ENCODE measurements at places on chromosomes 11 and 22.

DNA sequence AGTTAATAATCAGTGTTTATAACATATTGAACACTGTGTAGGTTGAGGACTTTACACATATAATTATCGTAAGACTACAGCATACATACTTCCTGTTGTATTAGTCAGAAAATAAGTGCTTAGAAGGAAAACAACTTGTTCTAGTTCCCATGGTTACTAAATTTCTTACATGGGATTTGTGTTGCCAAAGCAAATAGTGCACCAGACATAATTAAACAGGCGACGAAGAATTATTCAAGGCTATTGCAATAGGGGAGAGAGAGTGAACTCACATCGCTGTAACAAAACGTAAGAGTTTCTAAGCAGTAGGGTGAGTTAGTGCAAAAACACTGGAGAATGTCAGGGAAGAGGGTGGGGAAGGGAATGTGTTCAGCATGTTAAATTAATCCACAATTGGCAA lies 347.8 kb downstream of the CNTN5 start:
- DNase-seq = no peak

- peak; percentile 74 for DNase-seq
Observed at GRCh38 chr11:59668188-59668949, 468 bp downstream of the PATL1 start.

GRCh38 chr11:58394195-58394594 lies 12.5 kb downstream of the OR5B3 start:
- DNase-seq = no peak

GRCh38 chr11:17354601-17354991 lies 3.0 kb downstream of the NCR3LG1 start:
- peak; percentile 67 for DNase-seq

DNA sequence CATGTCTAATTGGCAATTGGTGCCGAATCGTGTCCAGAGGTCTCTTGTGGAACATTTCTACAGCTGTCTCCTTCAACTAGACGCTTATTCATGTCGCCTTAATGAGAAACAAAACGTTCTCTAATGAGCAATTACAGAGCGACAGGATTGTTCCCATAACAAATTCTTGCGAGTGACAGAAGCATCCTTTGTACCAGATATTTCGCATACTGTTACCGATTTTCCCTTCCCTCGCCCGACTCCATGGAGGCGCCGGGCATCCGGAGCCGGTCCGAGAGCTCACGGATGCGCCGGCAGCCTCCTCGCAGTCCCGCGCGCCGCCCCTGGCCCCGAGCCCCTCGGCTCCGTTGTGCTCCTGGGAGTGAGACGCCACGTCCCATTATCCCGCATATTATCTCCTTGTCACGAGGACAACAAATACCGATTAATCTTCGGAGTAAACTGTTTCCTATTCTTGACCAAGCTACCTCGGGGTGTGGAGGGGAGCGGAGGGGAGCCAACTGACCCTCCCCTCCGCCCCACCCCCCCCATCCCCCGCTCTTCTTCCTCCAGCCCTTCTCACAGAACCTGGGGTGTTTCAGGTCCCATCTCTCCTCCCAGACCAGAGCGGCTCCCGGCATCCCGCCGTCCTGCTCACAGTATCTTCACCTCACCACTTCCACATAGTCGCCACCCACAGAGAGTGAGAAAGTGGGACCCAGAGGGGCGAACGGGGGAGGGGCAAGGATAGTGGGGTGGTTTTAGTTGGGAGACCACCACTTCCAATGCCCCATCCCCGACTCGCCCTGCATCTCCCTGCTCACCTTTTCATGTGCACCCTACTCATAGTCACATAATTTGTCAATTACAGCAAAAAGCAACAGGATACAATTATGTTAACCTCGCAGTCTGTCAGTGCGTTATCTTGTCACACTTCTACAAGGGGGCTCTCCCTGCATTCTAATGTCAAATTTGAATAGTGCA lies 11.4 kb downstream of the PAX6 start:
- DNase-seq = no peak

DNA sequence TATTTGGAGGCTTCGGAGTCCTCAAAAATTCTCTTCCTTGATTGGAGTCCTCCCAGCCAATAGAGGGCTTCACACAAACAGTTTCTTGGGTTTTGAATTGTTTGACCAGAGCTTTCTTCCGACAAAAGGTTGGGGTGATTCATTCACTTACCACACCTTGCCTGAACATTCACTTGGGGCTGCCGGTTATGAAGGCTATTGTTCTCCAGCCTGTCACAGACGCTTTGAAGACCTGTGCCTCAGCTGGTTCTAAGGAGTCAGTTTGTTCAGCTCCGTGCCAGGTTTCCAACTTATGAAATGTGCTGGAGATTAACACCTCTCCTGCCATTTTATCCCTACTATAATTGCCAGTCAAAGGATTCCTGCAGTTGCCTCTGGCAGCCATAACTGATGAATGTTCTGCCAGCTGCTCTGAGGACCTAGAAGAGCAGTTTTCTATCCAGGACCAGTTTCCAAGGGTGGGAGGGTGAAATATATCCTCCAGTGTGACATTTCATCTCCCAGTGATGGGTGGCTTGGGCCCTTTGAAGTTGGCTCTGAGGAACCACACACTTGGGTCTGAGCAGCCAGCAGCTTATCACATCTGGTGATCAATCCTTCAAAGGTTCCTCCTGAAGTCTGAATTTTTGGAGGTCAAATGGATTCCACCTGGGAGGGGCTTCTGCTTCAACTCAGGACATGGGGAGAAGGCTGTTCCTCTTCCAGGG lies 31.4 kb downstream of the LIMK2 start:
- no peak for DNase-seq

DNA sequence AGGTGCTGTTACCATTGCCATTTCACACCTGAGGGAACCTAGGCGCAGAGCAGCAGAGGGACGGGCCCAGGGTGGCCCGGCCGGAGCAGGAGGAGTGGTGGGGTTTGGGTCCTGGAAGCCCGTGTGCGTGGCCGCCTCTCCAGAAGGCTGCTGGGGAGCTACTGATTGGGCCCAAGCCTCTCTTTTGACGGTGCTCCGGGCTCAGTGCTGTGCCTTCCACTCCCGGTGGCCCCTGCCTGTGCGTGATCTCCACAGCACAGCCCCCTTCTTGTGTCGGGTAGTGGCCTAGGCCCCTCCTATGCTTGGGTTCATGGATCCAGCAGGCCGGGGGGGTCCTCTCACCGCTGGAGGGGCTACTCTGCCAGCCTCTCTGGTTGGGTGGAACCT lies 41.0 kb downstream of the SMIM38 start:
- DNase-seq = no peak

- no peak for DNase-seq
Observed at GRCh38 chr11:6196396-6196795, 2.6 kb upstream of the OR52W1 start.

GRCh38 chr22:38570779-38571364 lies 889 bp upstream of the DMC1 start:
- DNase-seq = peak; percentile 12

GRCh38 chr11:81092522-81092921 lies 1641.1 kb downstream of the FAM181B start:
- DNase-seq = no peak

GRCh38 chr22:37581504-37581903 lies 1.6 kb upstream of the LGALS2 start:
- DNase-seq = no peak

DNA sequence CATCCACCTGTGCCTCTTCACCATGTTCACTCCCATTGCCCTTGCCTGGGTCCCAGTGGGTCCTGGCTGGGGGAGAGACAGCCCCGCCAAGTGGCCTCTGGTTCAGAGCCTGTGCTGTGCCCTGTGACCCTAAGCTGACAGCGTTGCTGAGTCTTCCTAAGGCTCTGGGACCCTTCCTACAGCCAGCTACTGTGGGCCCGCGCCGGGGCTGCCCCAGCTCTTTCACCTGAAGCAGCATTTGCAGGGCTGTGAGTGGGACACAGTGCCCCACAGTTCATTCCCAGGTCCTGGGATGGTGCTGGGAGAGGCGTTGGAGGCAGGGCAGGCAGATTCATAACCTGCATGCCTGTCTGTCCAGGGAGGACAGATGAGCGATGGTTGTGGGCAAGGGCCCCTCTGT lies 10.7 kb downstream of the TPCN2 start:
- DNase-seq = no peak

DNA sequence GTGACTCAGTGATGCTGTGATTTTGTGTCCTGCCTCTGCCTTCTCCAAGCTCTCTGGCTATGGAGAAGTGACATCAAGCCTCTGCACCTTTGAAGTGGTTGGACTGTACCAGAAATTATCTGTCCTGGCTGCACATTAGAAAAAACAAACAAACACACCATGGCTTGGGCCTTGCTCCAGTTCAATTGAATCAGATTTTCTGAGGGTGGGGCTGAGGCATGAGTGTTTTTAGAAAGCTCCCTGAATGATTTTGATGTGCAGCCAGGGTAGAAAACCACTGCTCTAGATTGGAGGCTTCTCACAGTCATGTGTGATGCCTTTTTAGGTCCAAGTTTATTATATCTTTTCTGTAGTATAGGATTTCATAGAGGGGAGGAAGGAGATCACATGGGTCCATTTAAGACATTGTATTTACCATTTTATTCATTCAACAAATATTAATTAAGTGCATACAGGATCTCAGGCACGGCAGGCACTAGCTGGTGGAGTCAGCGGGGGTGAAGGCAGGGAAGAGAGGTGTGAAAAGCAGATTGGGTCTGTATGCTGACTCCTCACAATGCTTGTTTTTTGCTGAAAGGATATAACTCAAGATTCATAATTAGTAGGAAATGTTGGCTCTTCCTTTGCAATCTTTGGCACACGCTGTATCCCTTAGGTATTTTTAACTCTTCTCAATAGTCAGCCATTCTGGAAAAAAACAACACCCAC lies 7.1 kb upstream of the VSTM5 start:
- DNase-seq = no peak

- DNase-seq = peak; percentile 77
Observed at GRCh38 chr22:36853407-36854099, 7.3 kb upstream of the NCF4 start.

- no peak for DNase-seq
Observed at GRCh38 chr11:65625628-65626342, 10.2 kb downstream of the PCNX3 start.

GRCh38 chr22:39306456-39307361 lies 12.7 kb downstream of the RPL3 start:
- peak; percentile 46 for DNase-seq

DNA sequence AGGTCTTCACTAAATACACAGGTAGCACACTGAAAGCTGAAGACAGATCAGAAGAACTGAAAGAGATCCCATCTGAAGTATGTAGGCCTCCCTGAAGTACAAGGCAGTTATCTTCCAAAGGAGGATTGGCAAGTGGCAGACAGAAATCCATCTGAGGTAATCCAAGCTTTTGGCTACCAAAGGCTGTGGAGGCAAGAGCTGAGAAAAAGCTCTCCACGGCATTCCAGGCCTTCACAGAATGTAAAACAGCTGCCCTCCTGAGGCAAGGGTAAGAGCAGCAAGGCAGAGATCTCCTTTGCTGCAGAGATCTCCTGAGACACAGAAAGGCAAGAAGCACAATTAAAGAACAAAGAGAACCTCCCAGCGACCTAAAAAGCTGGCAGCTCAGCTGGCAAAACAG lies 19.1 kb downstream of the PIK3C2A start:
- DNase-seq = no peak

GRCh38 chr11:72684236-72684912 lies 10.2 kb upstream of the PDE2A start:
- peak; percentile 7 for DNase-seq

DNA sequence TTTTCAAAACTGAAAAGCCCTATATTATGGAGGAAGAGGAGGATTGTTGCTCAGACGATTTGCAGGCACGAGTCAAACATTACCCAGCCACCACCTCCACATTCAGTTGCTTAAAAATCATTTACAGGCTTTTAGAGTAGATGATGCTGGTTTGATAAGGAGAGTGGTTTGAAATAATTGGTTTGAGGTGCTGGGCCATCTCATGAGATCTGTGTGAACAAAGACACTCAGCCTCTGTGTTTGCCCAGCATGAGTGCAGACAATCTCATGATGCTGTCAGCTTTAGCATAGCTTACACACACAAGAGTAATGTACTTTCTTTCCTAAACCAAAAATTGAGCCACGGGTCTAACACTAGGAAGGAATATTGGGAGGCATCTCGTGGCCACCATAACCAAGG lies 4.3 kb downstream of the SLC43A3 start:
- no peak for DNase-seq

DNA sequence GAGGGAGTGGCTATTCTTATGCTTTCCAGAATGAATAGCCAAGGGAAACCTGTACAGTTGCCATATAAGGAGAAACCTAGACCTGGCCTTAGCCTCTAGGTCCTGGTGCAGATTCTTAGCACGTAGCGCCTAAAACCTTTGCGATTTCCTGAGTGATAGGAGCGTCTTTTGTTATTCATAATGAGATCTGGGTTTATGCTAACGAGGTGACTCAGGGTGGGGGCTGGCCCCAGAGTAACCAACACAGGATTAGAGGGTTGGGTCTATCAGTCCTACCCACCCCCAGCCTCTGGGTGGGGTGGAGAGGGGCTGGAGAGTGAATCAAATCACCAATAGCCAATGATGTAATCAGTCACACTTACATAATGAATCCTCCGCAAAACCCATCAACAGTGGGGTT lies 73.4 kb upstream of the PARVG start:
- no peak for DNase-seq

DNA sequence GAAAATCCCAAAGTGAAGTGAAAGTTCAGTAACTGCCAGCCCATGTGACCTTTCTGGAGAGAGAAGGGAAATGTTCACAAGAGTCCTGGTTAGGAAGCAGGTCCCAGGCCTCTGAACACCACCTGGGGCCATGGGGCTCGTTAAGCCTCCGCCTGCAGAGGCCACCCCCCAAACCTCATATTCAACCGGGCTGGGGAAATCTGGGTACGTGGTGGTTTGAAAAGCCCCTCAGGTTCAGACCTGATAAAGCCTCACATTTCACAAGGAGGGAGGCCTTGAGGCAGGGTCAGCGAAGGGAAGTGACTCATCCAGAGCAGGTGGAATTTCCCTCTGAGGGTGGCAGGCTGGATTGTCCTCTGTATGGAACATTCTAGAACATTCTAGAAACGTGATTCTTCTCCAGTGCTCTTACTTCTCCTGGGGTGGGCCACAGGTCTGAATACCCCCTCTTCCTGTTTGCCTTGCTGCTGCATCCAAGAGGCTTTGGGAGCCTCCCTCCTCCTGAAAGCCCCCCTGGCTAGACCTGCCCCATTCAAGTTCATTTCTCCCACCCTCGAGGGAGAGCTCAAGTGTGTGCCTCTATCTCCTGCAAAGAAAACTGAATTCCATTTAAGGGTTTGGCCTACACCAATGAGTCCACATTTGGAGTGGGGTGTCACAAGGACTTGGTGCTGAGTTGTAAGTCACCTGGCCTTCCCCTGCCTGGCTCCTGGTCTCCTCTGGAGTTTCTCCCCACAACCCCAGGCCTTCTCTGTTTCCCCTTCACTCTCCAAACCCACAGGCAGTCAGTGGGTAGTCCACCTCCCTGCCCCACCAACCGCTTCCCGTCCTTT lies 6.3 kb downstream of the FXYD2 start:
- DNase-seq = no peak
